ENCODE measurements at places on chromosomes 6 and 20.

DNA sequence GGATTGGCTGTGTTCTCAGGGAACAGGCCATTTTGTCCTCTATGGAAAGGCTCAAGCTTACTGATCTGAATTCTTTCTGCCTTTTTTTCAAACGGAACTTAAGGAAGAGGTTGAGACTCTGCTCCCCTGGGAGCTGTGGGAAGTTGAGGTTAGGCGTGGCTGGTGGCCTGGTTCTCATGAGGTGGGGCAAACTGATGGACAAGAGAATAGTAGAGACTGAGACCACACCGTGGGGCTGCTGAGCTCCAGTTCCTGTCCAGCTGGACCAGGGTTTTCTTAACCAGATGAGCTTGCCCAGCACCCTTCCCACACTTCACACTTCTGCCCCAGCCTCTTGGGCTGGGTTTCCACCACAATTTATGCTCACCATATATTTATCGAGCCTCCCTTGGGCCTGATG is 6.1 kb downstream of the AP5S1 start:
- no peak for DNase-seq

GRCh38 chr6:32941214-32941768 is 463 bp upstream of the HLA-DMB start:
- no peak for DNase-seq

- DNase-seq, result no peak
Measured at GRCh38 chr6:68343901-68344300, 291.2 kb upstream of the ADGRB3 start.

GRCh38 chr6:75481936-75482593 is 11.5 kb downstream of the FILIP1 start:
- no peak for DNase-seq

DNA sequence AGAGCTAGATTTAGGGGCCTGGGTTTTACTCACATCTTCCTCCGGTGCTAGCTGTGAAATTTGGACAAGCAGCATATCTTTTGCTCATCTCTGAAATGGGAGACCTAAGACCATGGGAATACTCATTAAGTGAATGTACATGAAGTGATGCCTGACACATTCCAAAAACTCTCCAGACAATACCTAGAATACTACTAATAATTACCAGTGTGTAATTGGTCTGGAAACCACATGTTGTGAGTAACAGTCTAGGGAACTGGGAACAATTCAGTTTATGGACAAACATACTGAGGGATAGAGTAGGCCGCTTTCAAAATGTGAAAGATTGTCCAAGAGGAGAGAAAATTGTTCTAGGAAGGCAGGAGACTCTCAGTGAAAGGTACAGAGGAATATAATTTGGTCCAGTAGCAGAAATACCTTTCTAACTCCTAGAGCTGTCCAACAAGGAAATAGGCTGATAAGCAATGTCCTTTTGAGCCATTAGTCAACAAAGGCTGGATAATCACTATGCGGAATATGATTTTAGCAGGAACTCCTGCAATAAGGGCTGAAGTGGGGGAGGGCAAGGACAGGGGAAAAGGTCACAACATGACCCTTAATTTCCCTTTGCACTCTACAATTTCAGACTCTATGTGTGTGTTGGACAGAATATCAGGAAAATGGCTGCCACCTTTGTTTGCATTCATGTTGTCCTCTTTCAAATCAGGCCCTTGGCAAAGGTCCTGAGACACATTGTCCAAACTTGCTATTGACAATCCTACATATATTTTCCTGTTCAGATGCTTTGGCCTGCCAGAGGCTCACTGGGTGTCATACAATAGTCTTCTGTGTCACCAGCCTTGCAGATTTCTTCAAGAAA is 315.4 kb downstream of the PLCB1 start:
- DNase-seq, result no peak

DNA sequence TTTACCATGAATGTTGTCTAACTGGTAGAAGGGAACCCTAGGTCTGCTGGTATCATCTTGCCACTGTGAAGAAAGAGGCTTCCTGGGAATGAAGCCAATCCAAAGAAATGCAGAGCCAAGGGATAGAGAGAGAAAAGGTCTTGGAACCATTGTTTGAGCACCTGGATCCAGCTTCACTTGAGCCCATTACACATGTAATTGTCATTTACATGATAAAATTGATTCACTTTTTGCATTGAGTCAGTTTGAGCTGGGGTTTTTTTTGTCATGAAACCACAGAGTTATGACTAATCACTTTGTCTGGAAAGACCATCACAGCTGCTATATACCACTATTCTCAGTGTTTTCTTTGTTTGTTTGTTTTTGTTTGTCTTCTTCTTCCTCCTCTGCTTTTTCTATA is 112.3 kb downstream of the CBLN4 start:
- no peak for DNase-seq

DNA sequence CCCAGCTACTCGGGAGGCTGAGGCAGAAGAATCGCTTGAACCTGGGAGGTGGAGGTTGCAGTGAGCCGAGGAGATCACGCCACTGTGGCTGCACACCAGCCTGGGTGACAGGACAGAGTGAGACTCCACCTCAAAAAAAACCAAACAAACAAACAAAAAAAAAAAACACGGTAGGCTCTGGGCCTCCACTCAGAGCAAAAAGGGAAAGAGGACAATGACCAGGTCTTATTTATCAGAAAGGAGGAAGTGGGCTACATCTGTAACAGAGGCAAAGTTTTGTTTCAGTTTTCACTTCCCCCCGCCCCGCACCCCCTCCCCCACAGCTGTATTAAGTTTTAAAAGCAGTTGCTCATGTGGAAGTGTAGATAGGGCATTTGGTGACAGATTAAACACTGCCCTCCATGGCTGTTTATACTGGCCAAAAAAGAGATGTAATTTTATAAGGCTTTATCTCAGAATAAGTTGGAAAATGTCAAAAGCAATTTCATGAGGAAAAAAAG is 114.6 kb downstream of the RCAN2 start:
- DNase-seq, result no peak

DNA sequence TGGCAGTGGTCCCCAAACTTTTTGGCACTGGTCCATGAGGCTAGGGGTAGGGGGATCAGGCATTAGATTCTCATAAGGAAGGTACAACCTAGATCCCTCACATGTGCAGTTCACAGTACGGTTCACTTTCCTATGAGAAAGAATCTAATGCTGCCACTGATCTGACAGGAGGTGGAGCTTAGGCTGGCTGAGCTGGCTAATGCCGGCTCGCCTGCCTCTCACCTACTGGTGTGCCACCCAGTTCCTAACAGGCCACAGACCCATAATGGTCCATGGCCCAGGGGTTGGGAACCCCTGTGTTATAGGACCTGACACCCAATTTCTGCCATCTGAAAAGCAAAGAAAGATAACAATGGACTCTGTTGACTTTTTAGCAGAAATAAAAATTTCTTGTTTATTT is 199.6 kb downstream of the GMPR start:
- DNase-seq, result no peak

GRCh38 chr6:108235127-108235526 is 25.7 kb downstream of the SNX3 start:
- no peak for DNase-seq

DNA sequence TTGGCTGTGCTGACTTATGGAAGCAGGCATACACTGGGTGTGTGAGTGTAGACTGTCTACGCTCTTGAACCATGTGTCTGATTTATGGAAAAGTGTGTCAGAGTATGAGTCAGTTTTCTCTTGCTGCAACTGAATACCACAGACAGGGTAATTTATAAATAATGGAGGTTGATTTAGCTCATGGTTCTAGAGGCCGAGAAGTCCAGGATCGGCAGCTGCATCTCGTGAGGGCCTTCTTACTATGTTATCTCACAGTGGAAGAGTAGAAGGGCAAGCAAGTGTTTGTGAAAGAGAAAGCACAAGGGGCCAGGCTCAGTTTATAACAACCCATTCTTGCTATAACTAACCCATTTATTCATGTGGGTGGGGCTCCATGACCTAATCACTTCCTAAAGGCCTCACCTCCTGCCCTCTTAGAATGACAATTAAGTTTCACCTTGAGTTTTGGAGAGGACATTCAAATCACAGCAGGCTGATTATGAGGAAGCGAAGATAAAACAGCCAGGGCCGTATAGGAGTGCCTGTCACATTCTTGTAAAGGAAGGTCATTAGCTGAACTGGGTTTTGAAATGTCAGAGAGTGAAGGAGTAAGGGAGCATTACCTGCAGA is 6.7 kb downstream of the GPR31 start:
- DNase-seq, result no peak

GRCh38 chr6:35275744-35276260 is 16.3 kb downstream of the ZNF76 start:
- DNase-seq, result no peak

DNA sequence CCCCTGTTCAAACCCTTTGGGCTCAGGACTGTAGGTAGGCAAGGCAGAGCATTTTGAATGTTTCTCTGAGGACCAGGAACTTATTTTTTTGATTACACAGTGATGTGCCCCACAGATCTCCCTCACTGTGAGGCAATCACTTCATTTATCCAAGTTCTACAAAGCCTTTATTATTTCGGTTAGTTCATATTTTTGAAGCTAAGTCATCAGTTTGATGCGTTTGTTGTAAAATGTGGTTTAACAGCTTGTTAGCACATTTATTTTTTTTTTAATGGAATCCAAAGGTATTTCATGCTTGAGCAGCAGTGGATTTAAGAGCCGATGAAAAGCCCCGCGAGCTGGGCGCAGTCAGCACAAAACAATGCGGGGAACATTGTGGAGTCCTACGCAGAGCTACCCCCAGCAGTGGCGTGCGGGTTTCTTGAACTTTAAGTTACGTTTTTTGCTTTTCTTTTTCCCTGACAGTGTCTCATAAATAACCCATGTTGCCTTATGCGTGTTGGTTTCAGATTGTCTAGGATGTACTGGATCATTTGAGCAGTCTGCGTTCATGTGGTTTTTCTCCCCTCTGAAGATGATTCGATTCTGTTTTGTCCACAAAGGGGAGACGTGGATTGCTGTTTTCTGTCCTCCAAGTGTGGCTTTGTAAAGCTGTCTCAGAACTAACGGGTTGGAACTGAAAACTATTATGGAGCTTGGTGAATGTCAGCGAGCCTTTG is 233.6 kb upstream of the BMP2 start:
- DNase-seq, result no peak

DNA sequence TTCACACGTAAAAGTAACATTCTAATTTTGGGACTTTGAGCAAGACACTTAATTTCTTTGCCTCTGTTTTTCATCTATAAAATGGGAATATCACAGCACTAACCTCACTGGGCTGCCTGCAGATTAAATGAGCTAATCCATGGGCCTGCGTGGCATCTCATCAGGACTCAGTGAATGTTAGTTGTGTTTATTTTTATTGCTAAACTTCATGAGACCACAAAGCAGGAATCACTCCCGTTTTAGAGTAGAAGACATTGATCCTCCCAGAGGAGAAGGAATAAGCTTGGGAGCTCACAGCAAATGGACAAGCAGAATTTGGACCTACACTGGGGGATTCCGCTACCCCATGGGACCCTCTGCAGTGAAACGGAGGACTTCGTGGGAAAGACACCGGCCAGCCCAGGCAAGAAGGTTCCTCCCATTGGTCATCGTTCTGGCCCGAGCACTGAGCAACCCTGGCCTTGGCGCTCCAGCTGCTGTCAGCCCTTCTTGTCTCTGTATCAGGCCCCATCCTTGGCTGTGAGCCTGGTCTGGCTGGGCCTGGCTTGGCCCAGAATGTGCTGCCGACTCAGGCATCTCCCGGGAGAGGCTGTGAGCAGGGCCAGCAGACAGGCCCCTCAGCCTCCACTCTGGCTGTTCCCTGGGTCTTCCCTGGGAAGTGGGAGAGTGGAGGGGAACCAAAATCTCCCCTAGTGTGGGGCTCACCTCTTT is 79.8 kb downstream of the NFATC2 start:
- no peak for DNase-seq

GRCh38 chr6:52297433-52297832 is 12.9 kb upstream of the MCM3 start:
- DNase-seq, result no peak

DNA sequence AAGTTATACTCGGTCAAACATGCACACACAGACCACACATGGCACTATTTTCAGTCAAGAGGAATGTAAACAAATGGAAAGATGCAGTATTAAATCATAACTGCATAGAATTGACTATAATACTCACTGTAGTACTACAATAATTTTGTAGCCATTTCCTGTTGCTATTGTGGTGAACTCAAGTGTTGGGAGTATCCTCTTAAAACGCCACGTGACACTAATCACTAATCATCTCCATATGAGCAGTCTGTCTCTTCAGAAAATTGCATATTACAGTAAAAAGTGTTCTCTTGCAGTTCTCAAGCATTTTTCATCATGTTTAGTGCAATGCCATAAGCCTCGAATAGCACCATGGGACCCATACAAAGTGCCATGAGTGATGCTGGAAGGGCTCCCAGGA is 258.7 kb upstream of the ID4 start:
- DNase-seq, result no peak

DNA sequence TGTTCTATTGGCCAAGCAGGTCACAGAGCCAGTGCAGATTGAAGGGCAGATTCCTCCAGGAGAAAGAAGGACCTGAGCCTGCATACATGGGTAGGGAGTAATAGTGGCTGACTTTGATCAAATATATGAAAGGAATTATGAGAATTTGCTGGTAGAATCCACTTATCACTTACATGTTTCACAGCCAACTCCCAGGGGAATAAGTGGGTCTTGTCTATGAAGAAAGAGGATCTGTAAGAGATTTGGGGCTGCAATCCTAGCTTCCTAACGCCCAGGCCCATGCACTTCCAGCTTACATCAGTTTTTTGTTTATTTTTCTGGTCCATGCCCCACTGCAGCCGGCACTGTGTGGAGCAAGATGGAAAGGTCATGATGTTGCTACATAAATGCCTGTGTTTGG is 107.9 kb upstream of the SYNDIG1 start:
- DNase-seq, result no peak

- no peak for DNase-seq
Measured at GRCh38 chr6:13098793-13099570, 229.4 kb downstream of the TBC1D7 start.

DNA sequence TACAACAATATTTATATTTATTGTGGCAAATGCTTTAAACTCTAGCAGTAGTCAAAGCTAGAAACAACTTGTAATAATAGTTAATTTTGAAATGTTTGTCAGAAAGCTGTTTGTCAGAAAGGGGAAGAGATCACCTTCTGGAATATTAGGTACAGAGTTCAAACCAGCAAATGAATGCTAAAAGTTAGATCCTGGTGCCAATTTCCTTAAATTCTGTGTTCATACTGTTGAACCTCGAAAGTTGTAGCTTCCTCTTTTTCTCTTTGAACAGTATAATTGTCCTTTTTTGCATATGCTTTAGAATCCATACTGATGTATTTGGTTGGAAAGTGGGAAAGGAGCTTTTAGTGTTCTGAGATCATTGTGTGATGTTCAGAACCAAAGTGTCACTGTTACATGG is 22.4 kb downstream of the ITCH start:
- no peak for DNase-seq

DNA sequence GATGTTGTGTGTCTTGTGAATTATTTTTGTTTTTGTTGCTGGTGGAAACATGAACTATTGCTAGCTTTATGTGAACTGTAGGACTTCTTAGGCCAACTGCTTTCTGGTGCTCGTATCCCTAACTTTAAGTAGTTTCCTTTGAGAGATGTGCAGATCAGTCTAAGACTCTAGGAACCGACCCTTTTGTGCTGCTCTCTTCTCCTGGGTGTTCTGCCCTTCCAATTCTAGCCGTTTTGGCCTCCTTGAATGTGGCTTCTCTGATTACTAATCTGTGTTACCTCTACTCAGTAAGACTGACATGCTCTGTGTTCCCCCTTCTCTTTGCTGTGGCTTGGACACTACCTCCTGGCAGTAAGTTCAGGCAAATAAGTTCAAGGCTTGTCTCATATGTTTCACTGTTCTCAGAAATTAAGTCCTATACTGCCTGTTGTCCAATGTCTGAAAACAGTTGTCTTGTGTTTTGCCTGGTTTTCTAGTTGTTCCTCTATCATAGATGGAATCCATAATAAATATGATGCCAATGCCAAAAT is 58.0 kb downstream of the FOXO3 start:
- no peak for DNase-seq
